ENCODE measurements at places on chromosomes 12 and 14.

GRCh38 chr14:100334904-100335303 is 11.8 kb downstream of the SLC25A47 start:
- H3K36me3 ChIP-seq: peaks cover 60% of the 10 kb centered on the region
- H3K4me3 ChIP-seq: no peak overlapping the region
- H3K27me3 ChIP-seq: no peaks in the 10 kb centered on the region
- H3K4me1 ChIP-seq: peaks cover under 1% of the 10 kb centered on the region
- no peak for DNase-seq

DNA sequence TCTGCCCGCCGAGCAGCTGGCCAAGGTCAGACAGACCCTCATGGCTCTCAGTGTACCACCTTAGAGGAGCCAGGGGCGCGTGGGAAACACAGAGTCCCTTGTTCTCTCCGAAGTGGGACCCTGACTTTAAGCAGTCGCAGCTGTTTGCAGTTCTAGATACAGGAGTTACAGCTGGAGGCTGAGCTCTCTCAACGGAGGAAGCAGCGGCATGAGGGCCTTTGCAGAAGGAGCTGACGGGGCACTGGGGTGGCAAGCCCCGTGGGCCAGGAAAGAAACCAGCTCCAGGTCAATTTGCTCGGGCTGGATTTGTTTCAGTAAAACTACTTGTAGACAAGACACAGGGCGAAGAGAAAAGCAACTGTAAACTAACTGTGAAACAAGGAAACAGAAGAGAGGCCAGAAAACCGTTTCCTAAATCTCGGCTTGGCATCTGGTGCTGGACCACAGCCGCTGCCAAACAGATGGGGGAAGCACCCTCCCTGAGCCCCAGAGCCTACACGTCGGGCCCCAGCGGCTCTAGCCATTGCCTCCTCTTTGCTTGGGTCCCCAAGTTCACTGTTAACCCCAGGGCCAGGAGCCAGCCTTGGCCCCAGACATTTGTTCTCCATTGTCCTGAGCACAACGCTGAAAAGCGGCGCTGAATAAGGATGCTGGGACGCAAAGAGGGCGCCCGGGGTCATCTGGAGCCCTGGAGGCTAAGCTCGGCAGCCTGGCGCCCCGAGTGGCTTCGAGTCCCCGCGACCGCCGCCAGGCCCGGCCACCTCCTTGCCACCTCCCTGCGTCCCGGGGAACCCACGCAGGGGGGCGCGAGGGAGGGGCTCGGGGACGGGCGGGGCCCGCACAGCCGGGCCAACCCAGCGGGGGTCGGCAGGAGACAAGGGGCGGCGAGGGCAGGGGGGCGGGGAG is 914 bp upstream of the PACS2 start:
- H3K27me3 ChIP-seq: no peaks in the 10 kb centered on the region
- H3K36me3 ChIP-seq: no peaks in the 10 kb centered on the region
- peak overlapping the region; percentile 94 for H3K27ac ChIP-seq
- no peak for DNase-seq
- peak overlapping the region; percentile 74 for H3K4me3 ChIP-seq

DNA sequence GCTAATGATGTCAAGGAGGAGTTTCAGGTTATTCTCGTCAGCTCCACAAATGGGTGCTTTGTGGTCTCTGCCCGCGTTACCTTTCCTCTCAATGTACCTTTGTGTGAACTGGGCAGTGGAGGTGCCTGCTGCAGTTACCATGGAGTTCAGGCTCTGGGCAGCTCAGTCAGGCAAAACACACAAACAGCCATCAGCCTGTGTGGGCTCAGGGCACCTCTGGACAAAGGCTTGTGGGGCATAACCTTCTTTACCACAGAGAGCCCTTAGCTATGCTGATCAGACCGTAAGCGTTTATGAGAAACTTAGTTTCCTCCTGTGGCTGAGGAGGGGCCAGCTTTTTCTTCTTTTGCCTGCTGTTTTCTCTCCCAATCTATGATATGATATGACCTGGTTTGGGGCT is 16.7 kb upstream of the PAPLN start:
- DNase-seq: no peak
- no peak overlapping the region for H3K4me3 ChIP-seq
- peaks cover 4% of the 10 kb centered on the region for H3K4me1 ChIP-seq
- no peak overlapping the region for H3K27ac ChIP-seq

GRCh38 chr14:58864751-58865513 is 227.2 kb downstream of the DACT1 start:
- H3K27me3 ChIP-seq: no peaks in the 10 kb centered on the region
- DNase-seq: no peak

DNA sequence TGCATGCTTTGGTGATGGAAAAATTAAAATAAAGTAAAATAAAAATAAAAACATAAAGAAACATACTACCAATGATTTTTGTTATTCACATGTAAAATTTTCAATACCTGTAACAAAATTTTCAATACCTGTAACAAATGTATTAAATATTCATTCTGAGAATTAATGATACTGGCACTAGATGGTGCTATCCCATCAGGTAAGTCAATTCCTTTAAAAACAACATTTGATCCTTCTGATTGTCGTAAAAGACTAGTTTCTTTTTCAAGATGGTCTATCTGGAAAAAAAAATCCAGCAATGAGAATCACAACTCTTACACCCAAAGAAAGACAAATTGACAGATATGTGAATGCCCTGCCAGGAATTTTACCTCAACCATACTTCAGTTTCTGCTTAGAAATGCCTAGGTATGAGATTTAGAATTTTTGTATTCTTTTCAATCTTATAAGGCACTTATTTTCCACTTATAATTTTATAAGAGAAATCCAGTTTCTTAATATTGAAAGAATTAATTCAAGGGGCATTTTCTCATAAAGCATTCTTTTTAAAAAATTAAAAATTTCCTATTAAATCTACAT is 30.7 kb downstream of the CEP290 start:
- peak overlapping the region; percentile 40 for H3K4me3 ChIP-seq
- H3K4me1 ChIP-seq: no peaks in the 10 kb centered on the region
- H3K36me3 ChIP-seq: peaks cover 73% of the 10 kb centered on the region
- no peaks in the 10 kb centered on the region for H3K27me3 ChIP-seq

Measured in left ventricle myocardium inferior (tissue), 1 donor.